ENCODE measurements at places on chromosomes 6 and 20.

- H3K4me1 ChIP-seq: no peaks in the 10 kb centered on the region
- no peak overlapping the region for H3K27ac ChIP-seq
- H3K36me3 ChIP-seq: no peaks in the 10 kb centered on the region
- H3K4me3 ChIP-seq: no peak overlapping the region
- H3K27me3 ChIP-seq: no peaks in the 10 kb centered on the region
Observed at GRCh38 chr20:25022680-25023079, 30.1 kb upstream of the APMAP start.

DNA sequence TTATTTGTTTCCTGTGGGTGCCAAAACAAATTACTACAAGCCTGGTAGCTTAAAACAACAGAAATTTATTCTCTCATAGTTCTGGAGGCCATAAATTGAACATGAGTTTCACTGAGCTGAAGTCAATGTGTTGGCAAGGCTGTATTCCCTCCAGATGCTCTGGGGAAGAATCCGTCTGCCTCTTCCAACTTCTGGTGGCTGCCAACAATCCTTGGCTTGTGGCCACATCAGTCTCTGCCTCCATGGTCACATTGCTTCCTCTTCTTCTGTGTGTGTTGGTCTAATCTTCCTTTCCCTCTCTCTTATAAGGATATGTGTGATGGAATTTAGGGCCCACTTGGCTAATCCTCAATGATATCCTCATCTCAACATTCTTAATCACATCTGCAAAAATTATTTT lies 92.8 kb upstream of the EPB41L1 start:
- DNase-seq: no peak
- no peaks in the 10 kb centered on the region for H3K36me3 ChIP-seq
- peaks cover 27% of the 10 kb centered on the region for H3K27me3 ChIP-seq
- H3K4me1 ChIP-seq: peaks cover 6% of the 10 kb centered on the region

- peaks cover 18% of the 10 kb centered on the region for H3K4me1 ChIP-seq
- no peak for DNase-seq
- no peaks in the 10 kb centered on the region for H3K27me3 ChIP-seq
- no peak overlapping the region for H3K27ac ChIP-seq
- no peak overlapping the region for H3K4me3 ChIP-seq
Observed at GRCh38 chr6:161110028-161110779, 118.6 kb downstream of the MAP3K4 start.

GRCh38 chr6:163355426-163355991 lies 59.0 kb upstream of the QKI start:
- no peak overlapping the region for H3K27ac ChIP-seq
- no peak for DNase-seq
- no peaks in the 10 kb centered on the region for H3K4me1 ChIP-seq
- H3K4me3 ChIP-seq: no peak overlapping the region
- no peaks in the 10 kb centered on the region for H3K36me3 ChIP-seq
- no peaks in the 10 kb centered on the region for H3K27me3 ChIP-seq

DNA sequence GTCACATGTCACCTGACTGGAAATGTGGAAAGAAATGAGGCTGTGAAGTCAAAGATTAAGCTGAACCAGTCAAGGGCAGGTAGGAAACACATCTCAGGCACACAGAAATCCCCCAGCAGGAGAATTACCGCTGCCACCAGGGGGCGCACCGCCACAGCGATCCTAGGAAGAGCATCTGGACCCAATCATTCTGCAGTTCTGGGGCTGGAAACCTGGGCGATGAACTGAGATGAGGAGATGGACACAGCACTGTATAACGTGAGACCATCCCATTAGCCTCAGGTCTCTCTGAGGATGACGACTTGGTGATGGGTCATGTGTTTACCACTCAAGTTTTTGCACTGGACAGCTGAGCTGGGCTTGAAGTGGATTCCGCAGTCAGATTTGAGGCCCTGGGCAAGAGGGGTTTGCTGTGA lies 6.5 kb upstream of the SLC24A3 start:
- DNase-seq: peak; percentile 89
- no peaks in the 10 kb centered on the region for H3K4me1 ChIP-seq
- H3K36me3 ChIP-seq: no peaks in the 10 kb centered on the region
- peaks cover 12% of the 10 kb centered on the region for H3K27me3 ChIP-seq

GRCh38 chr6:51352506-51353029 lies 533.9 kb downstream of the TFAP2B start:
- H3K4me1 ChIP-seq: no peaks in the 10 kb centered on the region
- no peak for DNase-seq
- no peaks in the 10 kb centered on the region for H3K36me3 ChIP-seq

DNA sequence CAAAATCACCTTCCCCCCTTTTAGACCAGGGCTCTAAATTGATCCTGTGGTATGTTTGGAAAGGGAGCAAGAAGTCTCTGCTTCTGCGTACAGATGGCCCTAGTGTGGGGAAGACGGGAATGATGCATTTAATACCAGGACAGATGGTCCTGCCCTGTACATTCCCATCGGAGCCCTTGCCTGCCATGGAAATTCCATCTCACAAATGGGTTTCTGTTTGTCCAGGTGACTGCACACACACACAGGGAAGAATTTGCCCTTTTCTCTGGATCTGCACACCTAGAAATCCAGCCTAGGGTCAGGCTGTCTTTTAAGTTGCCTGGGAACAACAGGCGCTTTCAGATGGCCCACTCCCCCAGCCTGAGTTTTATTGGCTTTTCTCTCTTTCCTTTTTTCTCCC lies 1.3 kb downstream of the MAS1 start:
- H3K4me1 ChIP-seq: no peaks in the 10 kb centered on the region
- no peak overlapping the region for H3K27ac ChIP-seq
- DNase-seq: no peak
- H3K4me3 ChIP-seq: no peak overlapping the region
- peaks cover 39% of the 10 kb centered on the region for H3K27me3 ChIP-seq

DNA sequence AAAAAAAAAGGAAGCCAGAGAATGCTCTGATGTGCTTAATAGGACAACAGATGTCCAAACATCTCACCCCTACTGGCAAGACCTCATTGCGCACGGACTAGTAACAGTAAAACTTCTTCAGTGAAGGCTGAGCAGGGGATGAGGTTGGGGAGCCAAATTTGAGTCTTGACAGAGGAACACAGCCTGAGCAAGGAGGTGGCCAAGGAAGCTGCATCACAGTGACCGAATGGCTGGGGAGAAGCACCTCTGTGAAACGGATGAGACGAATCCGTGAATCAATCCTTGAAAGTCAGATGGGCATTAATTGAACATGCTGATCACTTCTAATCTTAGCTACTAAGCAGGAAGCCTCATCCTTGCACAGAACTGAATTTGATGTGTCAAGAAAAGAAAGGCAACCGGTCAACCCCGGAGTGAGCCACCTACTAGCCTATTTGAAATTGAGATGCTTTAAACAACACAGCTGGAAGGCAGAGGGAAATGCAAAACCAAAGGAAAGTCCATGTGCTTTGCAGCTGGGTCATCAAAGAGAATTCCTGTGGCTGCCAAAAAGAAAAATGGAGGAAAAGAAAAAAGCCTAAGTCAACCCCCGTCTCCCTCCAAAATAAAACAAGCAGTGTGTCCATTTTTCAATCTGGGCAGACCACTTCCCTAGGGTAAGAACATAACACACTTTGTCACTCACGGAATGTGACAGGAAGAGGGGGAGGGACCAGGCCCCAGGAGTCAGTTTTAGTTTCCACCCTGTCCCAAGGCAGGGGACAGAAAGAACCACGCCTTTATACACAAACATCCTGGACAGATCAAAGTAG lies 29.5 kb downstream of the PXDC1 start:
- no peak overlapping the region for H3K4me3 ChIP-seq
- H3K36me3 ChIP-seq: no peaks in the 10 kb centered on the region
- no peak for DNase-seq
- H3K27me3 ChIP-seq: no peaks in the 10 kb centered on the region
- H3K4me1 ChIP-seq: no peaks in the 10 kb centered on the region

- peaks cover 33% of the 10 kb centered on the region for H3K27me3 ChIP-seq
- DNase-seq: no peak
- no peaks in the 10 kb centered on the region for H3K36me3 ChIP-seq
- no peak overlapping the region for H3K4me3 ChIP-seq
Observed at GRCh38 chr6:151330130-151330696, 61.1 kb downstream of the ZBTB2 start.

- no peaks in the 10 kb centered on the region for H3K27me3 ChIP-seq
- H3K4me1 ChIP-seq: no peaks in the 10 kb centered on the region
- no peaks in the 10 kb centered on the region for H3K36me3 ChIP-seq
- no peak overlapping the region for H3K27ac ChIP-seq
Observed at GRCh38 chr20:14113416-14113815, 118.1 kb downstream of the MACROD2 start.

DNA sequence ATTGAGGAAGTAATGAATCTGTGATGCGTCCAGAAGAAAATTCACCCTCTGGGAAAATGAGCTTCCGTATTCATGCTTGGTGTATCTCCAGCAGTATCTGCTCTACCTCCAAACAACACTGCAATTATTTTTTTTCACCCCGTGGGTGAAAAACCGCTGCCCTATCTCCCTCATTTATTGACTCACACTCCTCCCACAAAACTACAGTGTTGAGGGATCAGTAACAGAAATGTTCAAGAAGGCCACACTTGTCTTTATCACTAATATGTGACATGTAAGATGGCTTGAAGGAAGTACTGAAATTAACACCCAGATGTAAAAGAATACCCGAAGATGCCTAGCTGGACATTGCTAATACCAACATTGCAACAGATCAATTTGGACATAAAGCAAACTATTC lies 4.9 kb upstream of the TBX18 start:
- H3K27ac ChIP-seq: peak overlapping the region; percentile 44
- DNase-seq: no peak
- H3K4me3 ChIP-seq: no peak overlapping the region
- peaks cover 74% of the 10 kb centered on the region for H3K27me3 ChIP-seq
- peaks cover 4% of the 10 kb centered on the region for H3K4me1 ChIP-seq
- H3K36me3 ChIP-seq: peaks cover 6% of the 10 kb centered on the region

GRCh38 chr20:45994761-45995493 lies 13.8 kb upstream of the MMP9 start:
- peaks cover 24% of the 10 kb centered on the region for H3K27me3 ChIP-seq
- no peak overlapping the region for H3K4me3 ChIP-seq
- no peak for DNase-seq
- H3K36me3 ChIP-seq: no peaks in the 10 kb centered on the region
- peaks cover 35% of the 10 kb centered on the region for H3K4me1 ChIP-seq
- no peak overlapping the region for H3K27ac ChIP-seq

GRCh38 chr20:31740208-31740607 lies 1.1 kb downstream of the TPX2 start:
- peaks cover 4% of the 10 kb centered on the region for H3K4me1 ChIP-seq
- H3K36me3 ChIP-seq: peaks cover 6% of the 10 kb centered on the region
- H3K27me3 ChIP-seq: no peaks in the 10 kb centered on the region
- DNase-seq: peak; percentile 75
- no peak overlapping the region for H3K27ac ChIP-seq

DNA sequence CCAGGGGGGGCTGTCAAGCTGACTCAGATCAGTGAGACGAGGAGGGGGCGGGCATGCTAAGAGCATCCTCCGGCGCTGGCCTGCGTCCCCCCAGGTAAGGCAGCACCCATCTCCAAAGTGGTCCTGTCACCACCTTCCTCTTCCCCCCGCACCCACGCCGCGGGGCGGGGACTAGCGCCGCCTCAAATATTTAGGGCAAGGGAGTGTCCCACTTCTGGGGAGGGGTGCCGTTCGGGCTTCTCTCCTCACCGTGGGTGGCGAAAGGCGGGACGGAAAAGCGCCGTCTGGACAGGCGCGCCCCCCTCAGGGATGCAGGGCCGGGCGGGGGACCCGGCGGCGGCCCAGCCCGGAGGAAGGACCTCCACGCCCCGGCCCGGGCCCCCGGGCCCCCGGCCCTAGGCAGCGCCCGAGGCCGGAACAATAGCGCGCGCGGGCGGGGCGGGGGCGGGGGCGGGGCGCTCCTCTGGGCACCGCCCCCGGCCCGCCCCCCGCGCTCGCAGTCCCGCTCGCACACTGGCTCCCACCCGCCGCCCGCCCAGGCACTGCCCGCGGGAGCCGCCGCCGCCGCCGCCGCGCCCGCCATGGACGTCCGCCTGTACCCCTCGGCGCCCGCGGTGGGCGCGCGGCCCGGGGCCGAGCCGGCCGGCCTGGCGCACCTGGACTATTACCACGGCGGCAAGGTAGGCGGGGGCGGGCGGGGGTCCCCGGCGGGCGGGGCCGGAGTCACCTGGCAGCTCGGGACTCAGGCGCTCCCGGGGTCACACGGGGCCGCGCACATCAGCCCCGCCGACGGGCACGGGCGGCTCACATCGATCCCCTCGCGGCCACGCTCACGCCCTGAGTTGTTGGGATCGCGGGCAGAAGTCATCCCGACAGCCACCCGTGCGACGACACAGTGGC lies at the start of gene TOX2:
TSS of gene TOX2 (plus strand) at position 542 of the 900 bp plus-strand sequence. CDS start at position 582, 40 bp downstream.
- H3K4me1 ChIP-seq: peaks cover 30% of the 10 kb centered on the region
- peak within 1 kb of the TSS; percentile 85 for H3K4me3 ChIP-seq
- DNase-seq: peak; percentile 87

GRCh38 chr20:34312024-34312460 lies 8.9 kb upstream of the AHCY start:
- DNase-seq: no peak
- H3K27me3 ChIP-seq: peaks cover 21% of the 10 kb centered on the region
- peaks cover 14% of the 10 kb centered on the region for H3K4me1 ChIP-seq
- H3K4me3 ChIP-seq: peak overlapping the region; percentile 45

GRCh38 chr20:14599613-14600012 lies 262.2 kb upstream of the FLRT3 start:
- H3K27me3 ChIP-seq: no peaks in the 10 kb centered on the region
- H3K4me3 ChIP-seq: no peak overlapping the region
- DNase-seq: no peak
- no peaks in the 10 kb centered on the region for H3K4me1 ChIP-seq
- H3K36me3 ChIP-seq: no peaks in the 10 kb centered on the region

DNA sequence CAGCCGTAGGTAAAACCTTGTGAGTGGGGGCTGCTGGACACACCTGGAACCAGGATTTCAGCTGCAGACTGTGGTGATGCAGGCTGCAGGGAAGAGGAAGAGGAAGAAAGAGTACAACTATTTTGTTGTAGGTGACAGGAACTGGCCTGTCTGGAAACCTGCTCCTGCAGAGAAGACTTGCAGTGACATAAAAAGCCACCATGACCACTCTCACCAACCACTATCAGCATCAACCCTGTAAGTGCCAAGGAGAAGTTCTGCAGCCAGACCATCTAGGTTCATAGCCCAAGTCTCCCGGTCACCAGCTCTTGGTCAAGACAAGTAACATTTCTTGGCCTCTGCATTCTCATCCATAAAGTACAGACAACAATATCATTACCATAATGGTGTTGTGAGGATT lies 91.2 kb downstream of the PREX1 start:
- H3K27ac ChIP-seq: peak overlapping the region; percentile 64
- H3K4me1 ChIP-seq: peaks cover 53% of the 10 kb centered on the region
- peaks cover 48% of the 10 kb centered on the region for H3K36me3 ChIP-seq
- H3K27me3 ChIP-seq: no peaks in the 10 kb centered on the region
- peak overlapping the region; percentile 50 for H3K4me3 ChIP-seq

DNA sequence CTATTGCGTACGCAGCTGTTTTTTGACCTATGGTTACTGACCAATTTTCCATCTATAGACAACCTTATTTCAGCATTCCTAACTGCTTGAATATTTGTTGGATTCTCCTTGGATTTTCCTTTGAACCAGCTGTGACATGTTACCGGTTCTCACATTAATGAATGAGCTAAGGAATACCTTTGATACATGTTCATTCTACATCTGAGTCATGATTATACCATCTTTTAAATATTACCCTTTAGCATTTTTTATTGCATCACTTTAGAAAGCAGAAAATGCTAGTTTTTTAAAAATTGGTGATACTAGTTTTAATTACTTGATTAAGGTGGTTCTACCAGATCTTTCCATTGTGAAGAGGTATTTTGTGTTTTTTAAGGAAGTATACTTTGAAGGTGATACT lies 1.9 kb upstream of the IGF2R start:
- H3K27ac ChIP-seq: no peak overlapping the region
- DNase-seq: no peak
- peaks cover 12% of the 10 kb centered on the region for H3K36me3 ChIP-seq
- peaks cover 31% of the 10 kb centered on the region for H3K27me3 ChIP-seq
- no peak overlapping the region for H3K4me3 ChIP-seq
- H3K4me1 ChIP-seq: peaks cover 21% of the 10 kb centered on the region
